Central memory CD4-positive, alpha-beta T cell (primary cell): ENCODE measurements at places on chromosomes 16 and 17.

DNA sequence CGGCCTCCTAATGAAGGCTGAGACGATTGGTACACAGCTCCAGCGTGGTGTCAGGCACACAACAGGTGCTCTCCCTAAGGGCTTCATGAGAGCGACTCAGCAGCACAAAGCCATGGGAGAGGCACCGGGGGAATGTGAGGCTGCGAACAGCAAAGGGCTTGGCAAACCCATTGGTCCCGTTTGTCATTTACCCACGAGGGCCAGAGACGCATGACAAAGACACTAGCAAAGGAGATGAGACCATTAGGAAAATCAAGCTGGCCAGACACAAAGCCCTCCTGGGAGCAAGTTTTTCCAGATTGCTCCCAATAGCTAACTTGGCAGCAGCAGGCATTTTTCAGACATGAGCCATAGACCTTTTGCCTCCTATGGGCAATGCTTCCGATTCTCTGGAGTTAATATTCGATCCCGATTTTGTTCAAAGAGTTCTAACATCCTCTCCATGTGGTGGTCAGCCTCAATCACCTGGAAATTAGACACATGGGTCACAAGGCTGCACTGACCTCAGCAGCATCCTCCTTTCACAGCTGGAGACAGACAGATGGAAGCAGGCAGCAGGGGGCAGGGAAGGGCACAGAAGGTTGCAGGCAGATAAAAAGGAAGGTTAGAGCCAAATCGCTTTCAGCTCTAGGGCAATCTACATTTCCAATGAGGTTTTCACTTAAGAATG, 38.2 kb downstream of the TK2 start:
- no peak for DNase-seq

DNA sequence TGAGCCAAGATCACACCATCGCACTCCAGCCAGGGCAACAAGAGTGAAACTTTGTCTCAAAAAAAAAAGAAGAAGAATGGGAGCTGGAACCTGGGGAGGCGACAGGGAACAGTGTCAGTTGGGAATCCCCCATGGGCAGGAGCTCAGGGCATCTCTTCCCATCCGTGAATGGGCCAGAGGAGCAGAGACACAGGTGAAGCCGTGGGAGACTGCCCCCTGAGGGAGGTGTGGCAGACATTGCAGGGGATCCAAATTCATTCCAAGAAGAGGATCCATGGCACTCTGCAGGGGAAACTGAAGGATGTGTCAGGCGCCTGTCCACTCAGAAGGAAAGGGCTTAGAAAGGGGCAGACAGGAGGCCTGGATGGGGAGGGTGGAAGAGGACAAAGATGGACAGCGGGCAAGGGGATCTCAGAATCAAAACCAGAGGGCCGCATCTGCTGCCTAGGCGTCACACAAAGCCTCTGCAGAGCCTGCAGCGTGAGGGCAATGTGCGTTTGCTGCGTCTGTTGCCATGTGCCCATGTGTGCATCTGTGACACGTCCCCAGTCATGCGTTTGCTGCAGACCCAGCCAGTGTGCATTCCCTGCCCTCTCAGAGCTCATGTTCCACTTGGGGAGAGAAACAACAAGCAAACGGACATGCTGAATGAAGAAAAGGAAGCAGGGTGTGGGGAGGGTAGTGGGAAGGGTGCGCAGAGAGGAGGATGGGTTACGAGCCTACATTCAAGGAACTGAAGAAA, 30.6 kb upstream of the TNRC6C start:
- no peak for DNase-seq

- DNase-seq: no peak
Measured at GRCh38 chr16:50778284-50779163, 36.6 kb downstream of the CYLD start.

GRCh38 chr16:11794996-11795886, 1.8 kb downstream of the ZC3H7A start:
- no peak for DNase-seq

GRCh38 chr17:326010-326621, 26.5 kb downstream of the RPH3AL start:
- DNase-seq: no peak

DNA sequence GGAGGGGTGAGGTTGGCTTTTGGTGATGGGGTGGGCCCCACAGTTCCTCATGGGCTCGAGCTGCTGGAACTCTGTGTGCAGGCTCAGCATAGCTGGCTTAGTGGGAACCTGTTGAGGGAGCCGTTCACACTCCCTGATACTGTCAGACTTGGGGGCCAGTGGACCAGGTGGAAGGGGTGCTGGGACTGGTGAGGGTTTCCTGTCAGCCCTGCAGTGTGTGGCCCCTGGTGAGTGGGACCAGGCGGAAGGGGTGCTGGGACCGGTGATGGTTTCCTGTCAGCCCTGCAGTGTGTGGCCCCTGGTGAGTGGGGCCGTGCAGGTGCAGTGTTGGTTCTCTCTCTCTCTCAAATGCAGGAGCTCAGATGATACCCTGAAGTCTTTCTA, 45.1 kb upstream of the ZNF750 start:
- no peak for DNase-seq

DNA sequence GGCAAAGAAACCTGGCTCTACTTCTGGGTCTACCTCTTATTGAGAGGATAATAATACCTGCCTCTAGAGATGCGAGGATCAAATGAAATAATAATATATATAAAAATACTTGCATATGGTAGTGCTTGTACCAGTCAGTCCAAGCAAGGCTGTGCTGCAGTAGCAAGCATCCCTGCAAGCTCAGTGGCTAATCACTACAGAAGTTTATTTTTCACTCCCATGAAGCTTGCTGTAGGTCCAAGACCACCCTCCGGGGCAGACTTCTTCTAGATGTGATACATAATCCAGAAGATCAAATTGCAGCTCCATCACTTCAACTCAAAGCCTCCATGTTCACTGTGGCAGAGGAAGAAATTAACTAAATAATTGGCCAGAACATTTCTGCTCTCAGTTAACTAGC, 48.9 kb upstream of the NKD1 start:
- no peak for DNase-seq

- DNase-seq: peak; percentile 33
Measured at GRCh38 chr17:80970044-80970761, 21.4 kb upstream of the CHMP6 start.

DNA sequence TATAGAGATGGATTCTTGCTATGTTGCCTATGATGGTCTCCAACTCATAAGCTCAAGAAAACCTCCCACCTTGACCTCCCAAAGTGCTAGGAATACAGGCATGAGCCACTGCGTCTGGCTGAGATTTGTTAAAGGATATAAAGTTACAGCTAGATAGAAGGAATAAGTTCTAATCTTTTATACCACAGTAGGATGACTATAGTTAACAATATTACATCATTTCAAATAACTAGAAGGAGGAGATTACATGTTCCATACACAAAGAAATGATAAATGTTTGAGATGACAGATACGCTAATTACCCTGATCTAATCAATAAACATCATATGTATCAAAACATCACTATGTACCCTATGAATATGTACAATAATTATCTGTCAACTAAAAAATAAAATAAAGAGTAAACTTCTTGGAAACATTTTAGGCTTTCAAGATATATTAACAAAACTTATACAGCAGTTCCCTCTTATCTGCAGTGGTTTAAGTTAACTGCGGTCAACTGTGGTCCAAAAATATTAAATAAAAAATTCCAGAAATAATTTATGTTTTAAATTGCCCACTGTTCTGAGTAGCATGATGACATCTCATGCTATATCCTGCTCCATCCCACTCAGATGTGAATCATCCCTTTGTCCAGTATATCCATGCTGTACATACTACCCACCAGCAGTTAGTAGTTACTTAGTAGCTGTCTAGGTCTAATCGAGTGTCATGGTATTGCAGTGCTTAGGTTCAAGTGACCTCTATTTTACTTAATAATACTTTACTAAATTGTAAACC, 129.2 kb upstream of the NACA2 start:
- no peak for DNase-seq

GRCh38 chr16:14291286-14291685, 220.2 kb downstream of the MRTFB start:
- DNase-seq: no peak

DNA sequence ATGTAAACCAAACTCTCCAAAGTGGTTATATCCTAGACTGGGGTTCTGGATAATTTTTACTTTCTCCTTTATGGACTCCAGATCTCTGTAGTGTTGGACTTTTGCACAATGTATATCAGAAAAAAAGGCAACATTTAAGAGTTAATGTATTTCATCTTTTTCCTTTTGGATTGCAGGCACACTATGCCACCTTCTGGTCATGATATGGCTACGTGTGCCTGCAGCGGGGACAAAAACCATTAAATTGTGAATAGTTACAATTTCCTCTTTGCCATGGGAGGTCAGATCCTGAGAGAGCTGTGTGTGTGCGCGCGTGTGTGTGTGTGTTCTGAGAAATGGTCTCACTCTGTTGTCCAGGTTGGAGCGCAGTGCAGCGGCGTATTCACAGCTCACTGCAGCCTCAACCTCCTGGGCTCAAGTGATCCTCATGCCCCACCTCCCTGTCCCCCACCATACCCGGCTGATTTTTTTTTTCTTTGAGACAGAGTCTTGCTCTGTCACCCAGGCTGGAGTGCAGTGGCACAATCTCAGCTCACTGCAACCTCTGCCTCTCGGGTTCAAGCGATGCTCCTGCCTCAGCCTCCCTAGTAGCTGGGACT, 4.3 kb upstream of the SGF29 start:
- DNase-seq: peak; percentile 33

DNA sequence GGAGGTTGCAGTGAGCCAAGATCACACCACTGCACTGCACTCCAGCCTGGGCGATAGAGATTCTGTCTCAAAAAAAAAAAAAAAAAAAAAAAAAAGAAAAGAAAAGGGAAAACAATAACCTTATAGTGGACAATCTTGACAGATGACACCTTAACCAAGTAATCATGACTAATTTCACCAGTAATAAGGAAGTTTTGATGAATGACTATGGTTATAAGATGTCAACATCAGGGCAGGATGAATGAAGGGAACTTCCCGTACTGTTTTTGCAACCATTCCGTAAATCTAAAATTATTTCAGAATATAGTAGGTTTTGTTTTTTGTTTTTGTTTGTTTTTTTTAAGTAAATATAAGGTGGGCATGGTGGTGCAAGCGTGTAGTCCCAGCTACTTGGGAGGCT, 23.0 kb downstream of the GSPT1 start:
- no peak for DNase-seq

GRCh38 chr16:7976125-7976524, 614.2 kb downstream of the TMEM114 start:
- no peak for DNase-seq

GRCh38 chr16:84552135-84552534, 47.7 kb upstream of the MEAK7 start:
- no peak for DNase-seq

GRCh38 chr17:37283414-37283961, 92.3 kb upstream of the C17orf78 start:
- DNase-seq: no peak

DNA sequence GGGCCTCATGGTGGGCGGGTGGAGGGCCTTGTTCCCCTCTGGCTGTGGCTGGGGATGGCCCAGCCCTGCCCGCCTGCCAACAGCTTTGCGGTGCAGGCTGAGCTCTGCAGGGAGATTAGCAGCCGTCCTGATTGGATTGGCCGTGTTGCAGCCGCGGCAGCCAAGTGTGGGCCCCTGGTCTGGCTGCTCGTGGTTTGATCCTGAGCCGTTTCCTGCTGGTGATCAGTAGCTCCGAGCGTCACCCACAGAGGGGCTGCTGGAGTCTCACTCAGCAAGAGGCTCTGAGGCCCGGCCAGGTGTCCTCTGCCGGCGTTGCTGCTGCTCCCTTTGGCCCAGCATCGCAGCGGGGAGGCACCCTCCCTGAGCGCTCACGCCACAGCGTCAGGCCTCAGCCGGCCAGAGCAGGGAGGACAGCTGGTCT, 32.5 kb downstream of the BAIAP2 start:
- DNase-seq: no peak

- no peak for DNase-seq
Measured at GRCh38 chr16:3183445-3184139, 4.4 kb upstream of the OR1F1 start.

- DNase-seq: no peak
Measured at GRCh38 chr17:38742411-38743308, 5.5 kb downstream of the PCGF2 start.

DNA sequence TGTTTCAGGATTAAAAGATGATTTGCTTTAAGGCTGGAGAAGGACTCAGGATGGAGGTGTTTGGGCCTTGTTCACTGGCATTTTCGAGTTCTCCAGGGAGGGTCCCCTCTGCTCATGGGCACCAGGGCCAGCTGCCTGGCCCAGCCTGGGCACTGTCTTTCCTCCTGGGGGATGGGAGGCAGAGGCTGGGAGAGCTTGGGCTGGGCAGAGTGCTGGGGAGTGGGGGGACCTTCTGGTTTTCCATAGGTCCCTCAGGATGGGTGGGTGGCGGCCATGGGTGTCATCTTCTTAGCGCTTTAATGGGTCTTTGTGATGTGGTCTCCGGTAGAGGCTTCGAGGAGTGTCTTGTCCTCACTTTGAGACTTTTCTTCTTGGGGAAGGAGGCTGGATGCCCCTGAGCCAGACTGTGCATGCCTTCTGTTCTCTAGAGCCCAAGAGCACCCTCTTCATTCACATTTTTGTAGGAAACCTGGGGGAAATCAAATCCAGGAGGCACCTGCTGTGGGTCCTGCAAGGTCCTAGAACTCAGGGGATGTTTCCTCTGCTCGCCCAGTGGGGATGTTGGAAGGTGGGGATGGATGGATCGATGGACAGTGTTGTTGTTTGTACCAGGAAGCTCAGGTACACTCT, 5.7 kb downstream of the NKD1 start:
- no peak for DNase-seq

GRCh38 chr17:63537001-63537400, 13.3 kb upstream of the DCAF7 start:
- DNase-seq: no peak

DNA sequence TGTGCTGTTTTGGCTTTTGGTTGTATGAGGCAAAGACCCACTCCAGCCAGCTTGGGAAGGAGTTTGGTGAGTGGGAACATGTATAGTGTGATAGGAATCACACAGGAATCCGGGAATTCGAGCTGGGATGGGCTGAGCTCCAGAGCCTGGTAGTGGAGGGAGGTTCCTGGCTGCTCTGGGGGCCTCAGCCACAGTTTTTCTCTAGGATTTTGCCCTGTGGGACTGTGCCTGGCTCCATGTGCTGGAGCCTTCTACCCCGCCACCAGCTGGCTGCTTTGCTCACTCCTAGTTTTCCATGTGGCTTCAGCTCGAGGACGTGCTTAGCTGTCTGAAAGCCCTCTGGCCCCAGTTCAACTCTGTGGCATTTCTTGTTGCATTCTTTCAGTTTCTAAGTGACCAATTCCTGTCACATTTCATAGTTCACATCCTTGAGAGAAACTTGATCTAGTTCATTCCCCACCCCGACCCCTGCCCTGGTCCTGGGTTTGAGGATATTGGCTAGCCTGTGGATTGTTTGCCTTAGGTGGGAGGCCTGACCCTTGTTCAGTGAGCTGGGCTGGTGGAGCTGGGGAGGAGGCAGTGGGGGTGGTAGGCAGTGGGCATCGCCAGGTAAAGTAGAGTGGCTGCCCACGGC, 5.0 kb downstream of the SEC14L1 start:
- DNase-seq: no peak
